ENCODE measurements at places on chromosomes 2 and 18. TPM values are rescaled to one million over a fixed set of nuclear protein-coding genes. Genes with fewer than 3 reads are reported as not detected.

The SOS1 gene
- total RNA-seq: 26.5 TPM

The ZNF397 gene
- total RNA-seq: 44.4 TPM

DNA sequence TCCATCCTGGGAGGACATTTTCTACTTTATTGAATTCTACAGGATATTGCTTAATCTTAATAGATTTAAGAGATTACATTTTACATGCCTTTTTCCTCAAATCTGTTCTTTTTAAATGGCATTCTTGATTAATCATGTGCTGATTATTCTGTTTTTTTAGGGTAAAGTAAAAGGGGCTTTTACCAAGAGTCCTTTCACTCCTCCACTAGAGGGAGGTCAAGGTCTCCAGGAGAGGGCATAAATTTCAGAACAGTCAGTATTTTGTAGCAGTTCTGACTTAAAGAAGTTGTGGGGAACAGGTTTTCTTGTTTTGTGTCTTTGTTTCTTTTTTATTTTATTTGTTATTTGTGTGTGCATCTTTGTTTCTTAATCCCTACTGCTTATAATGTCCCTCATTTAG lies 25.4 kb downstream of the WDR75 start:
- DNase-seq: no peak

DNA sequence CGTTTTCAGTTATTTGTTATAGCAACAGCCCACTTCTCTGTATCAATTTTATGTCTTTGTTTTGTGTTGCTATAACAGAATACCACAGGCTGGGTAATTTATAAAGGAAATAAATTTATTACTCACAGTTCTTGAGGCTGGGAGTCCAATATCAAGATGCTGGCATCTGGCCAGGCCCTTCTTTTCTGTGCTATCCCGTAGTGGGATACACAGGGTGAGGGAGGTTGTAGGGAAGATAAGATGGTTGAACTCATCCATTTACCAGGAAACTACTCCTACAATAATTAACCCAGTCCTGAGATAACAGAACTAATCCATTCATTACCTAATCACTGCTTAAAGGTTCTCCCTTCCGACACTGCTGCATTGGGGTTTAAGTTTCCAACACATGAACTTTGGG lies 220.7 kb downstream of the TPGS2 start:
- DNase-seq: no peak

- DNase-seq: no peak
Measured at GRCh38 chr2:31660165-31660564, 79.4 kb upstream of the SRD5A2 start.

GRCh38 chr2:9693196-9693491 lies 62.3 kb upstream of the YWHAQ start:
- DNase-seq: no peak

- no peak for DNase-seq
Measured at GRCh38 chr2:229343661-229344060, 72.6 kb upstream of the PID1 start.

DNA sequence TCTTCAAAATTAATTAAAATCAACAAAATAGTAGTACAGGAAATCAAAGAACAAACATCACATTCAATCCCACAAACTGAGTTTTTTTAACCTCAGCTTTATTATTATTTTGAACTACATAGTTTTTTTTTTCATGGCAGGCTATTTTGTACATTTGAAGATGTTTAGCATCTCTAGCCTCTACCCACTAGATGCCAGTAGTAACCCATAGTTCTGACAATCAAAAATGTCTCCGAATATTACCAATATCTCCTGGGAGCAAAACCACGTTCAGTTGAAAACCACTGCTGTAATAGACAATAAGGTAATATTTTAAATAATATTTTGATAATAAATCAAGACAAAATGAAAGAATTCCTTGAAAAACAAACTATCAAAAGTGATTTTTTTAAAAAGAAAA lies 702.6 kb upstream of the LRRTM1 start:
- DNase-seq: no peak

GRCh38 chr2:14572633-14573032 lies 59.9 kb upstream of the LRATD1 start:
- no peak for DNase-seq

- no peak for DNase-seq
Measured at GRCh38 chr2:113025737-113026136, 20.5 kb downstream of the IL36A start.

DNA sequence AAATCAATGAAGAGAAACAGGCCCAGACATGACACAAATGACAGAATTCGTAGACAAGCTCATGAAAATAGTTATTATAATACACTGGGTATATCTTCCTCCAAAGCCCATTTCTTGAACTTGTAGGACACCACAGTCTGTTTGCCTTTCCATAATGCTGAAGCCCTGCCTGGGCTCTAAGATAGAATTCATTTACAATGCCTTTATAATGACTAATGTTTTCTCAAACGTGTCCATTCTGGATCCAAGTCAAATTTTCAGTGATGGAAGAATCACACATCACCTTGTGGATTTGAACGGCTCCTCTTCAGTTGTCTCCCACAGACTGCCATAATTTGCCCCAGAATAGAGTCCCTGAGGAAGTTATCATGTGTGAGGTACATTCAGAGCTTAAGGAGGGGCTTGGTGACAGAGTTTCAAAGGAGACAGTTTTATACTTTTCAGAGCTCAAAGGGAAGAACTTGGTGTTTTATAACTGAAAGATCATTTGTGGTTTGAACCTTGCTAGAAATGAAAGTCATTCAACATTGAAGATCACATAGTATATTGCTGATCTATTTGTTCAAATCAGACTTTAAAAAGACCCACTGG lies 38.2 kb downstream of the CASP8 start:
- DNase-seq: no peak

The DHRS9 gene
- 0.82 TPM for total RNA-seq

The MYO7B gene
- under 0.01 TPM for total RNA-seq

DNA sequence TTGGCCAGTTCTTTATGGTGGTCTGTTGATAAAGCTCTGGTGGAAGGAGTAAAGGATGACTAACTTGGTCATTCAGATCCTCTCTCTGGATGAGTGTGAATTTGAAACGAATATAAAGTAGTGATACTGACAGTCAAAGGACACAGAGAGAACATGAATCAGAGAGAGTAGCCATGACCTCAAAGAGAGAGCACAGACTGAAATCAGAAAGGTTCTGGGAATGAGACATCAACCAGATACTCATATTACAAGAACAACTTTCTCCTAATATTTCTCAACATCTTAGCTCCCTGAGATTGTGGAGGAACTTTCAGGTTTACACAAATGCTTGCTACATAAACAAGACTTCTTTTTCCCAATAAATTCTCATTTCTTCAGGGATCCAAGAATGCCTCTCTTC lies 849.1 kb upstream of the CHAC2 start:
- DNase-seq: no peak

- no peak for DNase-seq
Measured at GRCh38 chr18:8196238-8196637, 413.0 kb upstream of the RAB12 start.

DNA sequence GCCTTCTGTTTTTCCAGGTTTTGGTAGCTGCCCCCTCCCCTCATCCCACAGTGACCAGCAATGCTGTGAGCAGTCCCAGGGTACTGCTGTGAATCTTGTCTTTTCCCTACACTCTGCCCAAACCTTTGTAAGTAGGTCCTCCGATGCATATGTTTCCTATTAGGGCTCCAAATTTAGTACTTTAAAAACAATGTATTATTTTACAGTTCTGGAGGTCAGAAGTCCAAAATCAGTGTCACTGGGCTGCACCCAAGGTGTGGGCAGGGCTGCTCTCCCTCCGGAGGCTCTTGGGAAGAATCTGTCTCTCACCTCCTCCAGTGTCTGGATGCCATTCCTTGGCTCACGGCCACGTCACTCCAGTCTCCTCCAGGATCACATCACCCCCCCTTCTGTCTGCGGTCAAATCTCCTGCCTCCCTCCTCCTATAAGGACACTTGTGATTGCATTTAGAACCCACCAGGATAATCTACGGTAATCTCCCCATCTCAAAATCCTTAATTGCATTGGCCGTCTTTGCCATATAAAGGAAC lies 208.5 kb downstream of the SH3BP4 start:
- DNase-seq: no peak

DNA sequence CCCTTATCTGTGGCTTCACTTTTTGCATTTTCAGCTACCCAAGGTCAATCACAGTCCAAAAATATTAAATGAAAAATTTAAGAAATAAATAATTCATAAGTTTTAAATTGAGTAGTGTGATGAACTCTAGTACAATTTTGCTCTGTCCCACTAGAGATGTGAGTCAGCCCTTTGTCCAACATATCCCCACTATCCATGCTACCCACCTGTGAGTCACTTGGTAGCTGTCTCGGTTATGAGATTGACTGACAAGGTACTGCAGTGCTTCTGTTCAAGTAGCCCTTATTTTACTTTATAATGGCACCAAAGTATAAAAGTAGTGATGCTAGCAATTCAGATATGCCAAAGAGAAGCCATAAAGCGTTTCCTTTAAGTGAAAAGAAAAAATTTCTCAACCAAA lies 28.8 kb downstream of the ADCY3 start:
- no peak for DNase-seq

GRCh38 chr2:190280565-190281350 lies 38.9 kb downstream of the HIBCH start:
- DNase-seq: no peak

The KCNE4 gene
- total RNA-seq: 2.4 TPM

GRCh38 chr2:172863341-172863740 lies 127.7 kb downstream of the RAPGEF4 start:
- no peak for DNase-seq

The VAMP8 gene
- 0.82 TPM for total RNA-seq

The EVA1A gene
- 0.41 TPM for total RNA-seq

The FLACC1 gene
- 2.4 TPM for total RNA-seq

The CYP26B1 gene
- 0.82 TPM for total RNA-seq

The UGT1A8 gene
- total RNA-seq: not detected

DNA sequence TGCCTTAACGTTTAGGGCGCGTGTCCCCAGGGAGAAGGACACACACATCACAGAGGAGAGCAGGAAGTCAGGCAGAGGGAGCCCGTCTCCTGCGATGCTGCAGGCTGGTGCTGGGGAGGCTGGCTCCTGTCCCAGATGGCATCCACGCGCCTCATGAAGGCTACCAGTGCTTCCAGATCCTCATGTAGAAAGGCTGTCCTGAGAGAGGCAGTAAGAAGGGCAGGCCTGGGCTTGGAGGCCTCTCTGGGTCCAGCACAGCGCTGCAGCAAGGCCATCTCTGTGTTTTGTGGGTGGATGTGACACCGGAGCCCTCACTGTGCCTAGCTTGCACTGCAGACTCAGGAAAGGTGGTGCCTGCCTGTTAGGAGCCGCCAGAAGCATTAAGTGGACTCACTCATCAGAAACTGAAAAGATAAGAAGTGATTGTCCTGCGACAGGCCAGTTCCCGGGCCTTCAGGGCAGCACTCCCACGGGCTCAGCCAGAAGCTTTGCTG lies 62.7 kb downstream of the FAM168B start:
- peak; percentile 70 for DNase-seq

DNA sequence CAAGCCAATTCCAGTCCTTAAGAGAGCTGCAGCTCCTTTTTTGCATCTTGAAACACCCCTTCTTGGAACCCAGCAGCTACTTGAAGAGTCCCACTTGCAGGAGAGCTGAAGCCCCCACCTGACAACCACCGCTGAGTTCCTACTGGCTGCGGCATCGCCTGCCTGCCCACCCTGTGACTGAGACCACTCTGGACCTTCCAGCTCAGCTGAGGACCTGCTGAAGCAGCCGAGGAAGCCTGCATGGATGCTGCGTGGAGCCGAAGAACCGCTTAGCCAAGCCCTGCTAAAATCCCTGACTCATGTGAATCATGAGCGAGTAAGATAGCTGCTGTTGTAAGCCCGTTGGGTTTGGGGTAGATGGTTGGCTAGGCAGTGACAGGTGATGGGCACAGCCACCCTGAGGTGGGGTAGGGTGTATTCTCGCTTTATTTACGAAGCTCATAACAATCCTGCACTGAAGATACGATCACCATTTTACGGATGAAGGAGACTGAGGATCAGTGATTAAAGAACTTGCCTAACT lies 78.4 kb downstream of the INHBB start:
- DNase-seq: no peak

- no peak for DNase-seq
Measured at GRCh38 chr2:172702451-172702850, 33.2 kb upstream of the RAPGEF4 start.
